Posterior cingulate gyrus (tissue), 11 donors: ENCODE measurements at places on chromosomes 3 and 15.

GRCh38 chr15:50797926-50798325 lies 32.4 kb upstream of the SPPL2A start:
- DNase-seq, result no peak

- DNase-seq, result no peak
Observed at GRCh38 chr3:80771085-80771484, 990.4 kb downstream of the GBE1 start.

GRCh38 chr15:90124507-90124906 lies 22.2 kb upstream of the IDH2 start:
- no peak for DNase-seq

DNA sequence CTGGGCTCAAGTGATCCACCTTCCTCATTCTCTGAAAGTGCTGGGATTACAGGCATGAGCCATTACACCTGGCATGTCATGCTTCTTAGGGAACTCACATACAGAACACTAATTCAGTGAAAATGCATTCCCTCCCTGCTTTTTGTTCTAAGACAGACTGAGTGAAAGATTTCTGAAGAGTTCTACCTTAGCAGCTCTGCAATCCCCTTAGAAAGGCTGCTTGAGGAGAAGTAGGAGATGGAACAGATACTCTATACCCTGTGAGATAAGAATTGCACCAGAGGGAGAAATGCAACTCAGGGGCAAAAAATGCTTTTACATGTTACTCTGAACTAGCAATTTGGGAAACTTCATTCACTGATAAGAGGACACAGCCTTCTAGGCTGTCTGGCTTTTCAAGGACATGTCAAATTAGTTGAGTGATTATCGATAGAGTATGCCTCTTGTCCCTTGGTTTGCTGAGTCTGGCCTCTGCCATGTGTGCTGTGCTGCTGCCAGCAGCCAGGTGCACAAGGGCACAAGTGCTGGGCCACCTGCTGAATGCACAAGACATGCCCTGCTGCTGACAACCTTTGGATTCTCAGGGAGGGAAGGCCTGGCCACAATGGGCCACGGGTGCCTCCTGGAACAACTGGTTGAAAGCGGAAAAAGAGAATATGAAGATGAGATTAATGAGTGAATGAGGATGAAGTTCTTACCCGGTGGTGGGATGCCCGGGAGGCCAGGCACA lies 17.8 kb downstream of the UQCC5 start:
- no peak for DNase-seq

GRCh38 chr15:39623529-39623931 lies 42.7 kb downstream of the THBS1 start:
- DNase-seq, result no peak

GRCh38 chr3:161149529-161149928 lies 44.4 kb upstream of the B3GALNT1 start:
- no peak for DNase-seq

DNA sequence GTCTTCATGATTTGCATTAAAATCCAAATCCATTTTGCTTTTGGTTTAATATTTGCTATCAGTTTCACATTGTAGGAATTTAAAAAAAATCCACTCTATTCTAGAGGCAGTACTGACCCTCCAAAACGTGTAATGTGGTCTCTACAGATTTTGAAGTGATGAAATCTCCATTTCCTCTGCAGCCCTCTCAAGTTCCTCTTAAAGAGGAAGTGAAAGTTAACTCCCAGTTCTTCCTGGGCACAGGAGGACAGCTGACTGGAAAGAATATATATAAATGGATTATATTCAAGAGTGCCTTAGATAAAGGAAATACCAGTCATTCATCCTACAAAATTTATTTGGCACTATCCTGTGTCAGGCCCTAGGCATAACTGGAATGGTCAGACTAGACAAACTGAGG lies 83.5 kb upstream of the PLCL2 start:
- no peak for DNase-seq

DNA sequence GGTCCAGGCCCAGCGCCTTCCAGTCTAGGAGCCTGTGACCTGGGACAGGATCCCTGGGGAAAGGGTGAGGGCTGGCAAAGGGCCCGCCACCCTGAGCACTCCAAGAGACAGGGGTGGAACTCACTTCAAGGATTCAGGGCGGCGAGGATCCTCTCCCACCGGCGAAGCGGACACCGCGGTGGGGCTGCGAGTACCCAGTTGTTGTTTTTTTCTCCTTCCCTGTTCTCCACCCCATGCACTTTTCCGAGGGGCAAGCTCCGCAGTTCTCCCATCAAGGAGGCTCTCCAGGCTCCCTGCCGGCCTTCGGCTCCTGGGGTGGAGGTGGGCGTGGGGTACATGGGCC lies 387 bp upstream of the PAQR5 start:
- no peak for DNase-seq

- DNase-seq, result no peak
Observed at GRCh38 chr3:111947231-111947630, 31.6 kb upstream of the ABHD10 start.

GRCh38 chr3:38648024-38648658 lies 1.3 kb downstream of the SCN5A start:
- DNase-seq, result no peak

- DNase-seq, result no peak
Observed at GRCh38 chr3:23600167-23600871, 205.4 kb upstream of the UBE2E1 start.

DNA sequence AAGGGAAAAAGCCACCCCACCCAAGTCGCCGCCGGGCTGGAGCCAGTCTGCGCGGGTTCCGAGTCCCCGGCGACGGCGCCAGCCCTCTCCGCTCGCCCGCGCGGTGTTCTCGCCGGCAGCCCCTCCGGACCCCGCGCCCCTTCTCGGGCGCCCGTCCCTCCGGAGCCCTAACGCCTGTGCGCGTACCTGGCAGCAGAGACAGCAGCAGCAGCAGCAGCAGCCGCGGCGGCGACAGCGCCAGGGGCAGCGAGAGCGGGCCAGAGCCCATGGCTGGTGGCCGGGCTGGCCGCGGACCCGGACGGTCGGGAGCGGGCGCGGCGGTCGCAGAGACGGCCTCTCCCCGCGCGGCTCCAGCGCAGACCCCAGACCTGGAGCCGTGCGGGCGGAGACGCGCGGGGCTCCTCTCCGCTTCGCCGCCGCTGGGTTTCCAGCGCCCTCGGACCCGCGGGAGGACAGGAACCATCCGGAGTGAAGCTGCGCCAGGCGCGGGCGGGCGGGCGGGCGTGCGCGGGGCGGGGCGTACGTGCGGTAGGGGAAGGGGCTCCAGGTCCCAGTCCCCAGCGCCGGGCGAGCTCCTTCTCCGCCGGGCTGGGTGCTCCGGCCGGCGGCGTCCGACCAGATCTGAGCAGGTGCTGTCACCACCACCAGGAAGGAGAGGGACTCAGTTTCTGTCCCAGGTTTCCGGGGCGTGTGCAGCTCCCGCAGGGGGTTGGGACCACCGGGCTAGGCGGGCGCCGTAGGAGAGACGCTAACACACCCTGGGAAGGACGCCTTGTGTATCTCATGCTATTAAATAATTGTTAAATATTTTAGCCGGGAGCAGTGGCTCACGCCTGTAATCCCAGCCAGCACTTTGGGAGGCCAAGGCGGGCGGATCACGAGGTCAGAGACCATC lies at the start of gene CHRNA3:
TSS of gene CHRNA3 (minus strand) at position 470 of the 895 bp plus-strand sequence. CDS start at position 268, 202 bp downstream.
- no peak for DNase-seq

DNA sequence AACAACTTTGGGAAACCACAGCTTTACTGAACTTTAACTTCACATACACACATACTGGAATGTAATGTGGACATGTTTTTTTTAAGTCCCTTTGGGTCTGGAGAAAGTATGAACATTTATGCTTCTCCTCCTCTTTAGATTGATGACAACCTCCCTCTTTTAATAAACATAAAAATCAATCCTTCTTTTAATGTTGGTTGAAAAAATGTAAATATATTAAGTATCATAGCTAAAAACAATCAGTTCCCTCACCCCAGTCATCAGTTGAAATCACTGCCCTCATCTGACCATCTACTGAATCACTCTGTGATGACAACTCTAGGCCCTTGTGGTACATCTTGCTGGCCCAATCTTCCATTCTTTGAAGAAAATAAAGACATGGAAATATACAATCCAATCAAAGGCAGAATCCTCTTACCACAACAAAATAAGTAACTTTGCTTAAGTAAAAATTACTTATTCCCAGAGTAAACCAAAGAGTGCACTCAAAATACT lies 6.4 kb downstream of the AAGAB start:
- no peak for DNase-seq

- DNase-seq, result no peak
Observed at GRCh38 chr15:95448531-95449229, 881.8 kb upstream of the NR2F2 start.

- DNase-seq, result no peak
Observed at GRCh38 chr15:101206176-101206591, 45.7 kb downstream of the CHSY1 start.

DNA sequence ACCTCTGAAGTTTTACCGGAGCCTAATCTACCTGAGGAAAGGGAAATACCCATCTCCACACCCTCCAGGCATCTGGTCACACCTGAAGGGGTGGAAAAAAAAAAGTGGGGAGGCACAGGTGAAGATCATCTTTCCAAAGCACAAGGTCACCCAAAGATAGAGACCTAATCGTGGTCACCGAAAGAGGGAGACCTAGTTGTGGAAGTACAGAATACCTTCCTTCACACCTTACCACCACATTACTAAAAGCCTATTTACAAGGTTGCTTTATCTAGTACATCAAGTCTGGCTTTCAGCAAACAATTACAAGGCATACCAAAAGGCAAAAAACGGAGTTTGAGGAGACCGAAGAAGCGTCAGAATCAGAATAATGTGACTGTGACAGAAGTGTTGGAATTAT lies 110.0 kb upstream of the ARPP21 start:
- DNase-seq, result no peak

- DNase-seq, result peak; percentile 92
Observed at GRCh38 chr3:195914648-195915473, 6.5 kb upstream of the TNK2 start.

DNA sequence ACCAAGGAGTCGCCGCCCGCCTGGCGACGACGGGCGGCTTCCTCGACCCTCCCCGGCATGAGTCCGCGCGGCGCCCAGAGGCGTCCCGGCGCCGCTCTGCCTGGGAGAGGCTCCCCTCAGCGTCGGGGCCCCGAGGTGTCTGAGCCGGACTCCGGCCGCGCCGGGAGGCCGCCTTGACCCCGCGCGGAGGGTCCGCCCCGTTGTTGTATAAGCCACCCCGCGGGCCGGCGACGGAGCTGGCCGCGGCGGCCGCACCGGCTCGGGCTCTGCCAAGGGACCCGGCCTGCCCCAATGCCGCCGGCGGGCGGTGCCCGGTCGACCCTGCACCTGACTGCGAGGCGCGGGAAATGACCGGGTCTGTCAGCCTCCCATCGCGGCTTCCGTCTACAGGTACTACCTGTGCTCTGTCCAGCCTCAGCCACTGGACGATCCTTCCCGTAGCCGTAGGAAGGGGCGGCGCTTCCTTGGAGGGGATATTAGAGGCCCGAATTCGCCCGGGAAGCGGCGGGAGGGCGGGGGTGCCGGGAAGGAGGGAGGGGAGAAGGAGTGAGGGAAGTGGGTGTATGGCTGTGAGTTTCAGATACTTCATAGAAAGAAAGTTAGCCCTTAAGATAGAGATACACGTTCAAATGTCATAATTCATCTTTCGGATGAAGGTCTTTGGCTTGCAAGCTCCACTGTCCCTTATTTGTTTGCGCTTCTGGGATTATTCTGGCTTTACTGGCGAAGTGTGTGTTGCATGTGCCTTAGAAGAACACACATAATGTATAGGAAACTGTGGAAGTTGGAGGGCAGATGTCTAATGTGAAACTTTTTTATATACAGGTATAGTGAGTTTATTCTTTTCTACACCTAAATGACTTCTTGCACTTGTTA lies 620 bp downstream of the ABHD5 start:
- peak; percentile 59 for DNase-seq

DNA sequence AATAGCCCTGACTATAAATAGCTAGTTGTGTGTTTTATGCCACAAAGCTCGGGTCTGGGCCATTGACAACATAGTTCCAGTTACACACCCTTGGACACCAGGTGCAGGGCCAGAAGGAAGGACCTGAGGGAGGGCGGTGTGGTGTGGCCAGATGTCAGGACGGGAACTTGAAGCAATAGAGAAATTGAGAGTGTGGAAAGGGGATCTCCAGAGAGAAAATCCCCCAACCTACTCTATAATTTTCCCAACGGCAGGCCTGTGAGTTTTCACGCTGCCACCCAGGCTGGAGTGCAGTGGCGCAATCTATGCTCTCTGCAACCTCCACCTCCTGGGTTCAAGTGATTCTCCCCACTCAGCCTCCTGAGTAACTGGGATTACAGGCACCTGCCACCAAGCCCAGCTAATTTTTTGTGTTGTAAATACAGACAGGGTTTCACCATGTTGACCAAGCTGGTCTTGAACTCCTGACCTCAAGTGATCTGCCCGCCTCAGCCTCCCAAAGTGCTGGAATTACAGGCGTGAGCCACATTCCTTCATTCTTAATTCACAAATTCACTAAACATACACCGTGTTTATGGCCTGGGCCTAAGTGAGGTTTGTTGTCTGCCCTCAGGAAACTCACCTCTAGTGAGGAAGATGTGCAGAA lies 70.8 kb upstream of the KLF13 start:
- peak; percentile 52 for DNase-seq

GRCh38 chr3:25960776-25961175 lies 170.9 kb downstream of the OXSM start:
- DNase-seq, result no peak

- DNase-seq, result no peak
Observed at GRCh38 chr3:42705058-42705767, 2.6 kb upstream of the HHATL start.

DNA sequence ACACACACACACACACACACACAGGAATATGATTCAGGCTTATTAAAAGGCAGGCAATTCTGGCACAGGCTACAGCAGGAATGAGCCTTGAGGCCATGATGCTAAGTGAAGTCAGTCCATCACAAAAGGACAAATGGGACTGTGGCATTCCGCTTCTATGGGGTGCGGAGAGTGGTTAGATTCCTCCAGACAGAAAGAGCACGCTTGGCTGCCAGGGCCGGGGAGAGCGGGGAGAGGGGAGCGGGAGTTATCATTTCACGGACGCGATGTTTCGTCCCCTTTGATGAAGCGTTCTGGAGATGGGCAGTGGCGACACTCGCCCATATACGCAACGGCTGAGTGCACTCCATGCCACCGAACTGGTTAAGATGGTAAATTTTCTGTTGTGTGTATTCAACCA lies 58.5 kb upstream of the FAM174B start:
- DNase-seq, result no peak

GRCh38 chr3:188106006-188106405 lies 48.0 kb upstream of the LPP start:
- no peak for DNase-seq

GRCh38 chr3:68919000-68919399 lies 13.3 kb downstream of the TAFA4 start:
- DNase-seq, result no peak

DNA sequence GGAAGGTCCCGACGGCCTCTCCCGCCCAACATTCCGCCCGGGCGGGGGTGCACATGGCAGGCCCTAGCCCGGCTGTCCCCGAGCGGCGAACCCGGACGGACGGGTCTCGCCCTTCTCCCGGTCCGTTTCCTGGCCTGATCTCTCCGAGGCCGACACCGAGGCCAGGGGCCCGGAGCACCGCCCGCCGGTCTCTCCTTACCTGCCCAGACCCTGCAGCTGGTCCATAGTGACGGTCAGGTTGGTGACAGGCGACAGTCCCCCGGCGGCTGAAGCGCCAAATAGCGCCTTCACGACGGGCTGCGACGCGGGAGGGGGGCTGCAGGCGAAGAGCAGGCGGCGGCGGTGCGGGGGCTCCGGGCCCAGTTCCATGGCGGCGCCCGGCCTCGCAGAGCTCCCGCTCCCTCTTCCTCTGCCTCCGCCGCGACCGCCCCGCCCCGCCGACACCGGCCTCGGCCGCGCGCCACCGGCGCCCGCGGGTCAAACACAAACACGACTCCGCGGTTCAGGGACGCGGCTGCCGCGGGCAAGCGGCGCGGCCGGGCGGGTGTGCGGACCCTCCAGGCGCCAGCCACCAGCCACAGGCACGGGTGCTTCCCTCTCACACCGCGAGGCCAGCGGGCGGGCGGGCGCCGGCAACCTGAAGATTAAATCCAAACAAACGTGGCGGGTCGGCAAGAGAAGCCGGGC lies 495 bp downstream of the CDC25A start:
- DNase-seq, result no peak
